CD4-positive, alpha-beta T cell (primary cell): ENCODE measurements at places on chromosomes 1 and 21.

DNA sequence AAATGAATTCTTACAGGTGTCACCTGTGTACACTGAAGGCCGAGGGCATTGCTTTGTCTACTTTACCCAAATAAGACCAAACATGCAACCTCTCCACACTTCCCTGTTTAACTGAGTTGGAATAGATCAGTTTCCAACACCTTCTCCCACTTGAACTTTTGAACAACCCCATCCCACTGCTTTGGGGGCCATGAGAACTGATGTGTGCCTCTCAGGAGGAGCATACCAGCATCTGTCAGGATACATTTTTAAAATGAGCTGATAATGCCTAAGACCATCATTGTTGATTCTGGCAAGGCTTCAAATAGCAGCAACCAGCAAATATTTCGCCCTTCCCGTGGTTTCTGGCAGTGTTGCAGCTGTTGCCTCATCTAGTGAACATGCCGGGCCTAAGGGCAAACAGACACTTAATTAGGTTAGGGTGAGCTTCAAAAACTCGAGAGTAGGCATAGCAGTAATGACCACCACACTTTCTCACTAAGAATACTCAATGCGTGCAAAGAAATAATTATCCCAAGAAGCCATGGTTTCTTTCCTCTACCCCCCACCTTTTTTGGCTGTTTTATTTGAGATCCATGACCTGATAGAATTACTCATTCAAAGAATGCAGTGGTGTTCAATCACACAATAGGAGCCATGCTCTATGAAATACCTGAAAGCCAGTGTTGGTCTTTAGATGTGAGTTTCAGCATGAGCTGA is 63.7 kb downstream of the MAP10 start:
- no peak overlapping the region for H3K4me3 ChIP-seq
- H3K27me3 ChIP-seq, result no peaks in the 10 kb centered on the region

GRCh38 chr1:1073743-1074587 is at the start of gene RNF223:
Gene RNF223 (minus strand): TSS chr1:1074306. CDS start chr1:1072566, 1,740 bp downstream.
- H3K27me3 ChIP-seq, result peaks cover 21% of the 10 kb centered on the region
- no peak within 1 kb of the TSS for H3K4me3 ChIP-seq
- DNase-seq, result no peak
- no peaks in the 10 kb centered on the region for H3K36me3 ChIP-seq
- H3K27ac ChIP-seq, result no peak within 1 kb of the TSS

DNA sequence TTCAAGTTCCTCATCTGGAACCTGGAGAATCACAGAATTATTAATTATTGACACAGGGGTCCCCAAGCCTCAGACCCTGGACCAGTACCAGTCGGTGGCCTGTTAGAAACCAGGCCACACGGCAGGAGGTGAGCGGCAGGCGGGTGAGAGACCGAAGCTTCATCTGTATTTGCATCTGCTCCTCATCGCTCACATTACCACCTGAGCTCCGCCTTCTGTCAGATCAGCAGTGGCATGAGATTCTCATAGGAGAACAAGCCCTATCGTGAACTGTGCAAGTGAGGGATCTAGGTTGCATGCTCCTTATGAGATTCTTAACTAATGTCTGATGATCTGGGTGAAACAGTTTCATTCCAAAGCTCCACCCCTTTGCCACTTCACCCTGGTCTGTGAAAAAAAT is 125.9 kb downstream of the C1orf21 start:
- H3K4me1 ChIP-seq, result no peaks in the 10 kb centered on the region
- no peak overlapping the region for H3K27ac ChIP-seq

DNA sequence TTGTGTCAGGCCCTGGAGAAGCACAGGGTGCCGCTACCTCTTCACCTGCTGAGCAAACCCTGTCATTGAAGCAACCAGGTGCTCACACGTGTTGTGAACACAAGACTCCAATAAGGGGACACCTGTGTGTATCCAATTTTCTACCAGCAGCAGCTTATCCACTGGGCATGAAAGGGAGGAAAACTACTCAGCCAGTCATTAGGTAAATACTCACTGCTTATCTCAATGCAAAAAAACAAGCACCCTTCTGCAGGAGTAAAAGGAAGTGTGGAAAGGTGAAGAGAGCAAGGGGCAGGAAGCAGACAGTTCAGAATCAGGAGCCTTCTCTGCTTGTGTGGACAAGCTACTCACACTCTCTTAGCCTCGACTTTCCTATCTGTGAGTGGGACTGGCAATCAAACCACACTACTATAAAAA is 148.9 kb downstream of the ETS2 start:
- H3K27me3 ChIP-seq, result no peaks in the 10 kb centered on the region
- DNase-seq, result no peak
- no peaks in the 10 kb centered on the region for H3K4me1 ChIP-seq

DNA sequence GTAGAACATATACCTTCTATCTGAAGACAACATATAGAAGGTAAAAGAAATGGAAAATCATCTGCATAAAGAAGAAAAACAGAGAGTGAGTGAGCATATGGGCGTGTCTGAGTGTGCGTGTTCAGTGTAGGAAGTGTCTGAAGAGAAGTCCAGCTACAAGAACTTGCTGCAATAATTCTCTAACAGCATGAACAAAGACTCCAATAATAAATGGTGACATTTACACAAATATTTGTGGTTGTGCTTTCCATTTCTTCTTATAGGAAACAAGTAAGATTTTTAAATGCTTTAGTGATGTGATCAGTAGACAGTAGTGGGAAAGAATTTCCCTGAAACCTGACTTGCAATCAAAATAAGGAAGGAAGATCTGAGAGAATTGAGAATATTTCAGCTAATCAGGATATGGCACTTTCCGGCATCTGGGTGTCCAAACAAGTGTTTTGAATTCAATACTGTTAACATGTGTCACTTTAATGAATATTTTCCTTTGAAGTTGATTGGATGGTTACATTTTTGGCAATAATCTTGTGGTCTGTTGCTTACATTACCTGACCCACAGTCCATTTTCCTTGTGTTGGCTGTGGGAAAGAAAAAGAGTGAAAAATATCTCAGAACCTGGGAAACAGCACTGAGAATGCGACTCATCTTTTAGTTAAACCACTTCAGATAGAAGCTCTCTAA is 154.0 kb downstream of the TGFB2 start:
- DNase-seq, result no peak
- H3K36me3 ChIP-seq, result no peaks in the 10 kb centered on the region
- no peak overlapping the region for H3K4me3 ChIP-seq
- H3K4me1 ChIP-seq, result no peaks in the 10 kb centered on the region
- H3K27ac ChIP-seq, result no peak overlapping the region

GRCh38 chr1:3573500-3573899 is 37.8 kb downstream of the MEGF6 start:
- H3K4me3 ChIP-seq, result no peak overlapping the region
- H3K27me3 ChIP-seq, result no peaks in the 10 kb centered on the region
- no peak for DNase-seq
- no peaks in the 10 kb centered on the region for H3K4me1 ChIP-seq
- no peak overlapping the region for H3K27ac ChIP-seq

DNA sequence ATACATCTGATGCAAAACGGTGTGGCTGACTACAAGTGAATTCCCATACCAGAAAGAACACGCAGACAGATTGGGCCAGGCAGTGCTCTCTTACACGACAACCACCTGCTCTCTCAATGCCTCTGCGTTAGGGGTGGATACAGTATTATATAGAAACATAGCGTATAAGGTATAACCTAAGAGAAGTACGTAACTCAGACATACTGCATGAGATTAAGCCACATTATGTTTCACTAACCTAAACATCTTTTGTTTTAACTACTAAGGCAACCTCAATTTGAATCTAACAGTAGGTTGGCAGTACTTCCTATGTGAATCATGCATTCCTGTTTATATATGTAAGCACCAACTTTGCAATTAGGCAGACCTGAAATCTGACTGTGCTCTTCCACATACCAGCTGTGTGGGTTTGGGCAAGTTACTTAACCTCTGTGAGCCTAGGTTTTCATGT is 58.1 kb upstream of the COA6 start:
- peaks cover 60% of the 10 kb centered on the region for H3K4me1 ChIP-seq
- DNase-seq, result peak; percentile 55
- H3K27me3 ChIP-seq, result no peaks in the 10 kb centered on the region
- no peak overlapping the region for H3K27ac ChIP-seq
- H3K36me3 ChIP-seq, result no peaks in the 10 kb centered on the region

GRCh38 chr21:32320059-32320458 is 21.4 kb downstream of the MRAP start:
- H3K36me3 ChIP-seq, result peaks cover 89% of the 10 kb centered on the region
- DNase-seq, result no peak
- no peaks in the 10 kb centered on the region for H3K27me3 ChIP-seq

DNA sequence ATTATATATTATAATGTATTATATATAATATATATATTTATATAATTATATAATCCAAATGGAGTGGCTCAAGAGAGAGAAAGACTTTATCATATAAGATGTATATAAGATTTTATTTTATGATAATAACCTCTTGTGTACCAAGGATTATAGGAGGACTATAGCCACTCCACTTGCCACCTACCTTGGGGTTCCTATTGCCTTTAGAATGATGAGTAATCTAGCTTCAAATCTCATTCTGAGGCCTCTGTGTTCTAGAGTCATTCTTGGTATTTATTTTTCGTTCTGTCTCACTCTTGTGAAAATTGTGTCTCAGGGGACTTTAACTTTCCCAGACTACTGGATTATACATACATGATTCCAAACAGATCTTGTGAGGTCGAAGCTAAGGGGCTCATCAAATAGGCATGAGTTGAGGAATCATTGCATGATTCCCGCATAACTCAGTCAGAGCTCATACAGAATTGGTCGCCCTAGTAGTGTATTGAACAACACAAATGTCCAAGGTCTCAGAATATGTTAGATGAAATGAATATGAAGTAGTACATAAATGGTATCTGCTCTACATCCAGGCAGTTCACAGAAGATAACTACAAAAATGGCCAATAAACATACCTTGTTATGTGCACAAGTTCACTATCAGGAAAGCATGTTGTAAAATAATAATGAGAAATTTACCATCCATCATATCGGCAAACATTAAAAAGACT is 159.5 kb upstream of the RNPC3 start:
- H3K4me1 ChIP-seq, result no peaks in the 10 kb centered on the region
- H3K4me3 ChIP-seq, result no peak overlapping the region
- H3K36me3 ChIP-seq, result no peaks in the 10 kb centered on the region
- no peaks in the 10 kb centered on the region for H3K27me3 ChIP-seq

DNA sequence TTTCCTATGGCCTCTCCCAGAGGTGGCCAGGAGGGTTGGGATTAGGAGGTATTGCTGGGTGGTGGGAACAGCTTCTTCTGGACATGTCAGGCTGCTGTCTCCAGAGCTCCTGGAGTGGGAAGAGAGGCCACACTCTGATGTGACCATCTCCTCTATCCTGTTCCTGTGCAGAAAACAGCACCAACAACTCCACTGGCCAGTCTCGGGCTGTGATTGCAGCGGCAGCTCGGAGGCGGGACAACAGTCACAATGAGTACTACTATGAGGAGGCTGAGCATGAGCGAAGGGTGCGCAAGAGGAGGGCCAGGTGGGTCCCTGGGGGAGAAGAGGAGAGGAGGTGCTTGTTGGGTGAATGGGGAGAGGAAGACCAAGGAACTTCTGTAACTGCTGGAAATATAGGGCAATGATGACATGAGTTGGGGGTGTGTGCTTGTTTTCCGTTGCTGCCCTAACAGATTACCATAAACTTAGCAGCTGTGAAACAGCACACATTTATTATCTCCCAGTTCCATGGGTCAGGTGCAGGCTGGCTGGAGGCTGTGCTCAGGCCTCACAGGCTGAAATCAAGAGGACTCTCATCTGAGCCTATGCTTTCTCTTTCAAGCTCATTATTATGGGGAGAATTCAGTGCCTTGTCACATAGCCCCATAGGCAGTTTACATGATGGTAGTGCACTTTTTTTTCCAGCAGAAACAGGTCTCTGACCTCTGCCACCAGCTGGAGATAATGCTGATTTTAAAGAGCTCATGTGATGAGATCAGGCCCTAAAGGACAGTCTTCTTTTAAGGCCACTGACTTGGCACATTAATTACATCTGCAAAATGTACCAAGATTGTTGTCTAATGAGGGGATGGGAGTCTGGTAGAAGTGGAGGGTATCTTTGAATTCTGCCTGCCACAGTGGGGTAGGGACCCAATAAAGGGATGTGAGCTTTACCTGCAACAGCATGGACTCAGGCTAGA is 20.8 kb downstream of the VANGL2 start:
- no peak overlapping the region for H3K27ac ChIP-seq
- no peaks in the 10 kb centered on the region for H3K4me1 ChIP-seq
- DNase-seq, result no peak
- H3K4me3 ChIP-seq, result no peak overlapping the region

GRCh38 chr21:41630249-41630648 is 122.3 kb upstream of the TMPRSS2 start:
- H3K27me3 ChIP-seq, result peaks cover 11% of the 10 kb centered on the region
- no peaks in the 10 kb centered on the region for H3K4me1 ChIP-seq
- DNase-seq, result no peak
- no peaks in the 10 kb centered on the region for H3K36me3 ChIP-seq

DNA sequence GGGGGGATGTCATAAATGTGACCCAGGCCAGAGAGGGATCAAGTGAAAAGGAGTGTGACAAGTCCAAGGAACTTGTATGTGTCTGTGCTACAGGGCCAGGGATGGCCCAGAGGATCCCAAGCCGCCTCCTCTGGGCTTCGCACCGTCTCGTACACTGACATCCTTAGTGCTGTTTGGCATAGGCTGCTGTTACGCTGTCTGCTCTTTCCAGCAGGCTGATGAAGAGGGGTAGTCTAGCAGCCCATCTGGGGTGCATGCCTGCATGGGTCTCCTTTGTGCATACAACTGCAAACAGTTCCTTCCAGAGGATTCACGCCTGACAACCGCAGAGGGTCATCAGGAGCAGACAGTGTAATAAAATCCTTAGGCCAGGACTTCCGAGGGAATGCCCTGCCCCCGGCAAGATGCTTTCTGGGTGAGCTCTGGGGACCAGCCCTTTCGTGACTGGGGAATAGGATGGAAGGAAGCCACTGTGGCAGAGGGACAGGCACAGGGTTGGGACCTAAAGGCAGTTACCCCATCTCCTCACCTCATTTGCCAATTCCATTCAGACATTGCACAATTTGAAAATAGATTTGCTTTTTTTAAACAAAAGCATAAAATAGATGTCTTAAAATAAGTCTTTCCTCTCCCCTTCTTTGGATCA is 6.3 kb upstream of the GOLT1A start:
- H3K36me3 ChIP-seq, result no peaks in the 10 kb centered on the region
- no peaks in the 10 kb centered on the region for H3K27me3 ChIP-seq
- H3K27ac ChIP-seq, result no peak overlapping the region
- H3K4me3 ChIP-seq, result no peak overlapping the region

- H3K4me1 ChIP-seq, result no peaks in the 10 kb centered on the region
- H3K4me3 ChIP-seq, result no peak overlapping the region
- no peak overlapping the region for H3K27ac ChIP-seq
- DNase-seq, result no peak
- H3K27me3 ChIP-seq, result no peaks in the 10 kb centered on the region
Measured at GRCh38 chr21:36478941-36479340, 981 bp downstream of the CLDN14 start.
